CD4-positive, alpha-beta T cell treated with Interleukin-12 subunit alpha and Interleukin-12 subunit beta, for 1 hour (primary cell): ENCODE measurements at places on chromosomes 6 and 20.

- no peak for DNase-seq
Observed at GRCh38 chr20:63657260-63657936, 714 bp upstream of the RTEL1 start.

GRCh38 chr20:10842116-10842515 is 168.3 kb upstream of the JAG1 start:
- no peak for DNase-seq

GRCh38 chr20:57090590-57091560 is 175.6 kb downstream of the BMP7 start:
- DNase-seq, result no peak

GRCh38 chr6:46059608-46060007 is 43.9 kb upstream of the CLIC5 start:
- no peak for DNase-seq

- DNase-seq, result no peak
Observed at GRCh38 chr20:8635837-8636236, 433.1 kb upstream of the PLCB4 start.

GRCh38 chr6:29850011-29850553 is 22.5 kb downstream of the HLA-G start:
- no peak for DNase-seq

- no peak for DNase-seq
Observed at GRCh38 chr6:122416825-122417224, 17.4 kb downstream of the HSF2 start.

DNA sequence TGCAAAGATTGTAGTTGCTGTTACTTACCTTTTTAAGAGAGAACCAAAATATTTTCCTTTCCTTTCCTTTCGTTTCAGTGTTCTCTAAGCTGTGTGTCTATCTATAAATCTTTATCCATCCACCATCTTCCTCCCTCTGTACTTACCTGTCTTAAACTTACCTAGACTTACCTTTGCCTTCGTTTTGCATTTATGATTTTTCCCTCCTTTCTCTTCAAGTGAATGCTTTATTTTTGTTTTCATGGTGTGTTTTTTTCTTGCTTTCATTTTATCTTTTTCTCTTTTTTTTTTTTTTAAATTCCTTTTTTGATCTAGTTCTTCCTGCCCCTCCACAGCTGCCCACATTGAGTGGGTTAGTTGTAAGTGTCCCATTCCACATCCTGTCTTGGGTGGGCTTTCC is 26.2 kb downstream of the ARID1B start:
- no peak for DNase-seq

GRCh38 chr6:90811596-90812226 is 224.8 kb upstream of the MAP3K7 start:
- DNase-seq, result no peak

DNA sequence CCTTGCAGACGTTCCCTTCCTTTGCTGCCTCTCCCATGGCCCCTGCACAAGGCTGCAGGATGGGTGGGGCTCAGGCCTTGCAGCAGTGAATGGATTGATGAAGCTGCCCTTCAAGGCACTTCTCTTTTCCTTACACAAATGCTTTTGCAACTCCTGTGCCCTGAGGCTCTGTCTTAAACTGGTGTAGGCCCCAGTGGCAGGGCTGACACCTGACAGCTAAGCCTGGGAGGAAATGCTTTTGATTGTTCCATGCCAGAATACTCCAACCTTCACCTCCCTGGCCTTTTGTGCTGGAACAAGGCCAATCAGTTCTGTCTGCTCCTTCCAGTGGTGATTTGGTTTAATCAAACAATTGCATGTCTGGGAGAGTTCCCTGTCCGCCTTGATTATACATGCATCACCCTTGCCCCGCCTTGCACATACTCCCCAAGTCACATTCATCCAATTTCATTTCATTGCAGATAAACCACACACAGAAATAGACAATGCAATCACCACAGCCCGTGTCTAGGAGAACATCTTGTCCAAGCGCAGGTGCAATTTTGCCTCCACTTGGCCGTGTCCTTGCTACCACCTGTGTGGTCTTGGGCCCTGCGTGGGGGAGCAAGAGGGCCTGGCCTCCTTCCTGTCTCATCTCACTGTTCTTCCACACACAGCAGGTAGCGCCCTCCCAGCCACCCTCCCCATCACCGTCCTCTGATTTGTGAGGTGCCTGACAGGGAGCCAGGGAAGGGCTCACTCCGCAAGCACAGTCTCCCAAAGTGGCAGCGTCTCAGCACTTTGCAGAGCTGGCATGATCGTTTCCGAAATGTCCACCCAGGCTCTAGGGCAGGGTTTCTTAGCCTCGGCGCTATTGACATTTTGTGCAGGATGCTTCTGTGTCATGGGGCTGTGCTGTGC is 120.4 kb downstream of the CDH26 start:
- no peak for DNase-seq

DNA sequence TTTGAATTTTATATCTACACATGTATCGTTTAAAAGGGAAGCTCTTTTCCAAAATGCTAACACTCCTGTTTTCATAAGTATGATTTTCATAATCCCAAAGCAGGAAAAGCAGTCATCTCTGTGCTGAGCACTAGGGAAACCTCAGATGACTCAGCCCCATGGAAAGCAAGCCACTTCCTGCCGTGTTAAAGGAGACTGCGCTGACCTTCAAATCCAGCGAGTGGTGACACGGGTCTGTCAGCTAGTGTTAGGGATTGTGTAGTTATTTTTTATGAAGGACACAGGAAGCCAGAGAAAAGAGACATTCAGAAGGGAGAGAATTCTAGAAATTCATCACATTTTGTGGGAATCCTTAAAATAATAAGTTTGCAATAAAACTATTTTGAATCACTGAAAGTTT is 57.0 kb upstream of the CD93 start:
- peak; percentile 13 for DNase-seq

- DNase-seq, result no peak
Observed at GRCh38 chr20:24875078-24875477, 74.0 kb upstream of the CST7 start.

DNA sequence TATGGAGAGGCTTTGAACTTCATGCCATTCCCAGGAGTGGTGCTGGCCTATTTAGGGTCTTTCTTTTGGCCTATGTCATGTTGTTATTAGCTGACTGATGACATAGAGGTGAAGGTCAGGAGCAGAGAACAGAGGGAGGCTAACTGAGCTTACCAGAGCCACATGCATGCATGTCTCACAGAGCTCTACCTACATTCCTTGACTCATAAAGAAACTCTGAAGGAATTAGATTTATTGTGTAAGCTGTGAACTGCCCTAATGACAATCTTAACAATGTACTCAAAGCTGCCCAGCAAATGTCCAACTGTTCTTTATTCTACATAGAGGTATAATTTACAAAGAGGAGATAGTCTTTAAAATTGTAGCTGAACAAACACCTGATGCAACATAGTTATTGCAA is 192.7 kb upstream of the CNR1 start:
- no peak for DNase-seq

GRCh38 chr6:79081663-79082062 is 3.6 kb upstream of the PHIP start:
- no peak for DNase-seq

DNA sequence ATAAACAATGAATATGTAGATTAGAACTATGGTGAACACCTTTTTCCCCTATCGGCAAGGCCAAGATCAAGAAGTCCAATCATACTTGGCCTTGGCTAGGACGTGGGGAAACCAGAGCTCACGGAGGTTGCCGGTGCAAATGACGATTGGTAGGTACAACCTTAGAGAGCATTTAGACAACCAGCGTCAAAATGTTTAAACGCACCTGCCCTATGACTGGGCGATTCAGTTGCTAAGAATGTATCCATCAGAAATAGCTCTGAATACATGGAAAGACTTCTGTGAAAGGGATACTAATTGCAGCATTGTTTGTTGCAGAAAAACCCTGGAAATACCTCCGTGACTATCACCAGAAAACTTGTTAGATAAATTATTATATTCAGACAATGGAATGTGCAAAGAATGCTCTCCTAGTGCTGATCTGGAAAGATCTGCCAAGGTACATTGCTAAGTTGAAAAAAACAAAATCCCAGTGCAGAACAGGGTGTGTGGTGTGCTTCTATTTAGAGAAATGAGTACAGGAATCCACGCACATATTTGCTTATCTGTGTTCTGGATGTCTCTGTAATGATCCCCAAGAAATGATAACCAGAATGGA is 48.0 kb upstream of the PTPN1 start:
- DNase-seq, result no peak

GRCh38 chr6:89311853-89312531 is 3.1 kb downstream of the GABRR2 start:
- no peak for DNase-seq

DNA sequence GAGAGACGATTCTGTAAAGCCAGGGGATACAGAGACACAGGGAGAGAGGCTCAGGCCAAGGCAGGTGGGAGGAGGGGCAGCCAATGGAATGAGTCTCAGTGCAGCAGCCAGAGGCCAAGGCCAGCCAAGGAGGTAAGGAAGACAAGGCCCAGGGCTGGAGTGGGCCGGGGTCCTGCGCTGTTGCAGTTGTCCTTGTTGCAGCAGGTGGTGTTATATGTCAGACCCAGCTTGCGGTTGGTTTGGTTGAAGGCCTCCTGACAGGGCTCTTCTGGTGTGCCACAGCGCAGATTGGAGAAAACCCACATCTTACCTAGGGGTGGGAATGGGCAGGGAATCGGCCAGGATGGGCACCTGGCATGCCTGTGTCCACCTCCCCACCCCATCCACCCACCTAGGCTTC is 2.5 kb downstream of the LY6G6C start:
- DNase-seq, result no peak

DNA sequence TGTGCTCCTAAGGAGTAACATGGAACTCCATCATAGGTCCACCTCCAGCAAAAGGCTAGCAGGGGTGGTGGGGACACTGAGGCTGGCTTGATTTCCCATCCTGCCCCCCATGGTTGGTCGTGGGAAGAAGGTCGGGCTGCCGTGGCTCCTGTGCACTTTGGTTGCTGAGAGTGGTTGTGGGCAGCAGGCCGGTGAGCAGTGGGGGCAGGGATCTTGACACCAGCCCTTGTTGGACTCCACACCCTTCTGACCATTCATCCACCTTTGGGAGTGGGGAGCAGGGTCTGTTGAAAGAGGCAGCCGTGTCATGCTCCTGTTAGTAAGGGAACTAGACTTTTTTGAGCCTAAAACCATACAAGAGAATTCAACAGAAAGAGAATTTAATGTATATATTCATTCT is 175.2 kb downstream of the ARID1B start:
- DNase-seq, result no peak

GRCh38 chr20:37202267-37202943 is 23.1 kb upstream of the MROH8 start:
- DNase-seq, result peak; percentile 43

GRCh38 chr20:62111148-62111547 is 11.1 kb upstream of the LSM14B start:
- no peak for DNase-seq

GRCh38 chr6:125858427-125859320 is 67.9 kb downstream of the NCOA7 start:
- peak; percentile 29 for DNase-seq

- DNase-seq, result no peak
Observed at GRCh38 chr6:70188202-70188601, 114.7 kb downstream of the COL9A1 start.

DNA sequence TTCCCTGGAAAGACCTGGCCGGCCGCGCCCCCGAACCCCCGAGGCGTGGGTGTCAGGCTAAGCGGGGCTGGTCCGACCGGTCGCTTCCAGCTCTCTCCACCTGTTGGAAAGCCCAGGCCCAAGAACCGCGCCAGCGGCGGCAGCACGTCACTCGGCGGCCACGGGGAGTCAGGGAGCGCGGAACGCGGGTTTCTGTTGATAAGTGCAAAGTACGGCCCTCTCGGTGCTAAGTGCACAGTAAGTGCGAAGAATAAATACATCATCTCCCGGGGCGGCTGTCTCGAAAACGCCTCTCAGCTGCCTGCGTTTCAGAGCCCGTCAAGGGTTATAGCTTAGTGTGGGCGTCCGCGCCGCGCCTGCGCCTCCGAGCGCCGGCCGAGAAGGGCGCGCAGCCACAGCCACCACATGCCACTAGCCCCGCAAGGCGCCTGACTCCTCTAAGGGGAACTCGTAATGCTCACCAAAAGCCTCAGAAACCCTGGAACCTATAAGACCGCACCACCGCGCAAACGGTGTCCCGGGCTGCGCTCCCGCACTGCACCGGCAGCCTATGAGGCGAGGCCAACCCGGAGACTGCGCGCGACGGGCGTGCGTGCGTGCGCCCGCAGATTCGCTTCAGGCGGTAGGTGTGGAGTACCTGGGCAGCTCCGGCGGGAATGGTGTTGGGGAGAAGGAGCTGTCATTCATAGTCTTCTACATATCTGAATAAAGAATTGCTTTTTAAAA is 9.2 kb upstream of the TBX18 start:
- no peak for DNase-seq

- DNase-seq, result no peak
Observed at GRCh38 chr6:36955136-36955535, 598 bp downstream of the PI16 start.

GRCh38 chr6:8172530-8172929 is 70.2 kb upstream of the EEF1E1 start:
- no peak for DNase-seq

DNA sequence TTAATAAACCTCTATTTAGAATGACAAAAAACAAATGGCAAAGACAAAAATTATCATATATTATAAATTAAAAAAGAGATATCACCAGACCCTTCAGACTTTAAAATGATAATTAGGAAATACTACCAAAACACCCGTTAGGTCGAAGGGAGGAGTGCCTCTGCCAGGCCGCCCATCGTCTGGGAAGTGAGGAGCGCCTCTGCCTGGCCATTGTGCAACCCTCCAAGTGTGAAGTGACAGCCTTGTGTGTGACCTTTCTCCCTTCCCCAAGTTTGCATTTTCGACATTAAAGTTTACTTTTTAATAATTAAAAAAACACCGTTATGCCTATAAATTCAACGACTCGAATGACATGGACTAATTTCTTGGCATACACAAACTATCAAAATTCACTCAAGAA is 64.5 kb upstream of the TASP1 start:
- no peak for DNase-seq

GRCh38 chr20:32574296-32575226 is 10.6 kb downstream of the NOL4L start:
- no peak for DNase-seq
